ENCODE measurements at places on chromosomes 5 and 9.

DNA sequence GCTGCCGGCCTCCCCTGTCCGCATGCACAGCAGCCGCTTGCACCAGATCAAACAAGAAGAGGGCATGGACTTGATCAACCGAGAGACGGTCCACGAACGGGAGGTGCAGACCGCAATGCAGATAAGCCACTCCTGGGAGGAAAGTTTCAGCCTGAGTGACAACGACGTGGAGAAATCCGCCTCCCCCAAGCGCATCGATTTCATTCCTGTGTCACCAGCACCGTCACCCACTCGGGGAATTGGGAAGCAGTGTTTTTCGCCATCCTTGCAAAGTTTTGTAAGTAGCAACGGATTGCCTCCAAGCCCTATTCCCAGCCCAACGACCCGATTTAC is 75.3 kb downstream of the PIP5K1B start:
- DNase-seq = no peak

DNA sequence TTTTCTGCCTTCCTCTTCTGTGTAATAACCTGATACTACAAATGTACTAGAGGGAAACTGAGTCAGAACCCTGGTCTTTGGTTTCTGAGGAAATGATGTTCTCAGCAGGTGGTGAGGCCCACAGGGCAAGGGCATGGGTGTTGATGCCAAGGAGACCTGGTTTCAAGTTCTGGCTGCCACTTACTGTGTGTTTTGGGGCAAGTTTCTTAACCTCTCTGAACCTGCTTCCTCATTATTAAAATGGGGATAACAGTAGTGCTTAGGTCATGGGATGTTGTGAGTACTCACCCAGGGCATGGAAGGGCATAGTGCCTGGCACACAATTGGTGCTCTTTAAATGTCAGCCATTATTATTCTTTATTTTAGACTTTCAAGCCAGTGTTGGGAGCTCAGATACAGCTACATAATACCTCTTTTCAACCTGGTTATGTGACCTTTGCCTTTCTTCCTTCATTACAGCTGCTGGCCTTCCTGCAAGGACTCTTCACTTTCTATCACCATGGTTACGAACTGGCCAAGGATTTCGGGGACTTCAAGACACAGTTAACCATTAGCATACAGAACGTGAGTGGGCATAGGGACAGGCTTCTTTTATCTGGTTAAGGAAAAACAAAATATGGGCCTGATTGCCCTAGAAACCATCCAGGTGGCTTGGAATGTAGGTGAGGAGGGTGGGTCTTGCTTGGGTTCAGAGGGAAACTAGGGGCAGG is 131.5 kb downstream of the ARHGAP26 start:
- peak; percentile 26 for DNase-seq

DNA sequence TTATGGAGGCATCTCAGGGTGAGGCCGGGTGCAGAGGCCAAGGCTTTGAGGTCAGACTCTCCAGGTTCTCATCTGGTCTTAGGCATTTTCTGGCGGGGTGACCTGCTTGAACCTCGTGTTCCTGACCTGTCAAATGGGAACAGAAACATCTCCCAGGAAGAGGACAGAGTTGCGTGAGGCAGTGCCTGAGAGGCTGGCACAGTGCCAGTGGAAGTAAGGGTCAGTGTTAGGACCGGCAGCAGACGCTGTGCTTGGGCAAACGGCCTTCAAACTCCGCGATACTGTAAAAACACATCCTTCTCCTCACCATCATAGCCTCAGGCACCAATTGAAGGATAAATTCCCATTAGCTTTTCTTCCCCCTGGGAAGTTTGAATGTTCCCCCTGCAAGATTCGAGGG is 55.6 kb upstream of the FCN2 start:
- no peak for DNase-seq

DNA sequence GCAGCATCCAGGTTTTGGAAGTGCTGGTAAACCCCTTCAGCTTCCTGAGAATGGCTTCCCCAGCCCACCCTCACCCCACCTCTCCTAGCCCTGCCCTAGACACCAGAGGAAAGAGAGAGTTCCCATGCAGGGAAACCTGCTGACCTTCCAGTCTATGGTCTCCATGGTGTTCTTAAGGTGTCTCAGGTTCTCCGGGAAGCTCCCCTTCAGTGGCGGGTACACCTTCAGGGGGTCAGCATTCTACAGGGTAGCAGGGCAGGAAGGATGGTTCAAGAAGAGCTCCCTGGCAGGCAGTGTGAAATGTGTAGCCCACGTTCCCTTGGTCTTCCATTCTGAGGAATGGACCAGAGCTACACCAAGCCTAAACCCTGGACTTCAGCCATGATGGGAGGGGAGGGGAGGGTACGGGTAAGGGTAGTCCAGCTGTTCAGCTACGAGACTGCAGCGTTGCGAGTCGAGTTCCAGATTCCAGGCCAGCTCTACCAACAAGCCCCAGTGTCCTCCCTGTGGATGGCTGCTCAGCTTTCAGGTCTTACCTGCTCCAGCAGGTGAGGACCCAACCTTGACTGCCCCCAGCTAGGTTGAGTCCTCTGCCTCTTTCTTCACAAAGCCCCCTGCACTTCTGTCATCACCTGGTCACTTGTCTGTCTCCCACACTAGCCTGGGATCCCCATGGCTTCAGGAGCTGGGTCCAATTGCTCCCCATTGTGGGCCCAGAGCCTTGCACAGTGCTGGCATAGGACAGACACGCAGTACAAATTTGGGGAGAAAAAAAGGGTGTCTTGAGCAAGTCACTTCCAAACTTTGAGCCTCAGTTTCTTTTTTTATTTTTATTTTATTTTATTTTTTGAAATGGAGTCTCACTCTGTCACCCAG is 7.5 kb downstream of the CD74 start:
- DNase-seq = no peak

DNA sequence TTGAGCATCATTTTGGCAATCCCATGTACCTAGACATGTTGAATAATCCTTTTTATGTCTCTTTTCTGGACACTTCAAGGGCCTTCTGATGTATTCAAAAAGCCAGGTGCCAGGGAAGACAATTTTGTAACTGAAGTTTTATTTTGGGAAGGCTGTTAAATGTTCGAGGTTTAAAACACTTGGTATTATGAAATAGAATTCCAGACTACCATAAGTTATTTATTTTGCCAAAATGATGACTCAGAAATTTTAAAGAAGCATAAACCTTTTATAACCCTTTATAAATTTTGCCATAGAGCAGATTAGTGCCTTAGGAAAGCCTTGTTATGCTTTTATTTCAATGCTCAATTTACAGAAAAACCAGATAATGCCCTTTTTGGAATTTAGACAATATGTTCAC is 30.3 kb upstream of the UHRF2 start:
- no peak for DNase-seq

GRCh38 chr5:172455511-172456061 is 1.3 kb upstream of the SH3PXD2B start:
- no peak for DNase-seq

DNA sequence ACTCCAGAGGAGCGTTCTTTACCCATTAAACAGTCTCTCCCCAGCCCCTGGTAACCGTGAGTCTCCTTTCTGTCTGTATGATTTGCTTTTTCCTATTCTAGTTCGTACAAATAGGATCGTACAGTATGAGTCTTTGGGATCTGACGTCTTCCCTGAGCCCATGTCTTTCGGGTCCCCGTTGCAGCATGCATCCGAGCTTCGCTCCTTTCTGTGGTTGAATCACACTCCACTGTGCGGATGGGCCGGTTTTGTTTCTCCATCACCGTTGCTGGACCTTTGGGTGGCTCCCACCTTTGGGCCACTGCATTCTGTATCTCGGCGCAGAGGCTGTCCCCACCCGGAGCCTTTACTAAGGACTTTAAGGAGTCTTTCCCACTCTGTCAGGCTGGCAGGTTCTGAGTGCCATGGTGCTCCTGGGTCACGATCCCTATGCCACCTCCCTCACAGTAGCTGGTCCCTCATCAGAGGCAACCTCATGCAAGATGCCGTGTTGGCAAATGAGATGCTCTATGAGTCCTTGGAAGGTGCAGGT is 145.7 kb upstream of the COL5A1 start:
- no peak for DNase-seq

DNA sequence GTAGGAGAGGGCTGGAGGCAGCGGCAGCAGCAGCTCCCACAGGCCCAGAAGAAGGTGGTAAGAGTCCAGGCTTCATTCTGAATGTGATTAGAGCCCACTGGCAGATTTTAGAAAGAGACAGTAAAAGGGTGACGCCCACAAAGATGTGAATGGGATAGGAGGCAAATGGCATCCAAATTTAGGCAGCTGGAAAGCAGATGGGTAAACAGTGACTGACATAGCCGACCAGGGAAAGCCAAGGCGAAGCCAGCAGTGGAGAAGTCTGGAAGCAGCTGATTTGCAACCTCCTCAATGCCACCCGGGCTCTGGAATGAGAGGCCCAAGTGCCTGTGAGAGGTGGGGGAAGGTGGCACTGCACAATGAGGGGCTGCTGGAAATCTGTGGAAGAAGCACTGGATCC is 103.3 kb downstream of the C5orf15 start:
- DNase-seq = no peak

DNA sequence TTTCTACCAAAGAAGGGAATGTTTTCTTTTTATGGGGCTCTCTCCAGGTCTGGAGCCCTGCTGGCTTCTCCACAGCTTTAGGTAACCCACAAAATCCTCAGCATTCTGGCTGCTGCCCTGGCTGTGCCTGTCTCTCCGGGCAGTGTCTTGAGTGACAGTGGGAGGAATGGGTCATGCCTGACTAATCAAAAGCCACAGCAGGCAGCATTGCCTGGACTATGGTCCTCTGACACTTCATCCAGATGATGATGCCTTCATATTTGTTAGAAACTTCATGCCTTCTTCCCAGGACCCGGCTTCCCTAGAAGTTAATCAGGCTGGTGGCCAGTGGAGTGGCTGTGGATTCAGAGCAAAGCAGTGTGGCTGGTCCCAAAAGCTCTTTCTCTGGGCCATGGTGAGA is 32.2 kb upstream of the TGFBI start:
- DNase-seq = no peak

DNA sequence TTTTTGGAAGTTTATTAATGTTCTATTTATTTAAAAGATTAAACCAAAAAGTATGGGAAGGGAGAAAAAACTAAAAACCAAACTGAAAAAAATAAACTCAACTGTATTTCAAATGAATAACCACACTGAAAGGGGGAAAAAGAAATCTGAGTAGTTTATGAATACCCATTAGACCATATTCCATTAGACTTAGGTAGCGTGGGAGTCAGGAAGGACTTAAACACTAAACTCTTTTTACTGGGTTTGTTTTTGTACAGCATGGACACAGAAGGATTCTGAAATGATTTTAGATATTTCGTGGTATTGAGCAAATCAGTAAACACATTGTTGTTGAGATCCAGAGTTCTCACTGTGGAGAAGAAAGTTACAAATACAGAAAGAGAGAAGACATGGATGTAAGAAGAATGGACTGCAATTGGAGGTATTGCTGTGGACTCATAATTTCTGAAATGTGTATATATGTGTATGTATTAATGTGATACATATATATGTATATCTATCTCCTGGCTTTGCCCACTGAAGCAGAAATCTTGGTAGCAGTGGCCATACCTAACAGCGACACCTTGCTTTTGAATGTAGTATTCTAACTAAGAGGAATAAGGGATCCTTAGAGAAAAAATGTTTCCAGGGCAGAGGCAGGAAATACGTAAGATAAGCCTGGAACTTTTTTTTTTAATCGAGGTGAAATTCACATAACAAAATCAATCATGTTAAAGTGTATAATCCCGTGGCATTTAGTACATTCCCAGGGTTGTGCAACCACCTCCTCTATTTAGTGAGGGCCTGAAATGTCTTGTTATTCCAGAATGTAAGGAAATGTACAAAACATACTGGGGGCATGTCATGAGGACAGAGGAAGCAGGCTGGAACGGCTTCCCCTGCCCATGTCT is 228.8 kb downstream of the SMARCA2 start:
- no peak for DNase-seq

GRCh38 chr9:126874546-126875314 is 14.3 kb downstream of the ZBTB34 start:
- DNase-seq = no peak
